ENCODE measurements at places on chromosomes 3 and 15.
A peak's percentile ranks its signal among the peaks of the same experiment; 100 is the strongest.

- DNase-seq: no peak
Observed at GRCh38 chr3:39250116-39250747, 29.6 kb downstream of the CX3CR1 start.

GRCh38 chr3:37163262-37164015 is 10.9 kb downstream of the LRRFIP2 start:
- DNase-seq: peak; percentile 13

GRCh38 chr15:78264304-78265136 is at the start of gene DNAJA4:
TSS of gene DNAJA4 (plus strand) at chr15:78264562. CDS start at chr15:78264764, 202 bp downstream.
- peak; percentile 75 for DNase-seq

- no peak for DNase-seq
Observed at GRCh38 chr3:172065967-172066762, 26.8 kb downstream of the FNDC3B start.

- DNase-seq: no peak
Observed at GRCh38 chr3:171829841-171830517, 13.2 kb upstream of the TMEM212 start.

GRCh38 chr3:149621218-149622005 is 36.4 kb downstream of the WWTR1 start:
- peak; percentile 16 for DNase-seq

DNA sequence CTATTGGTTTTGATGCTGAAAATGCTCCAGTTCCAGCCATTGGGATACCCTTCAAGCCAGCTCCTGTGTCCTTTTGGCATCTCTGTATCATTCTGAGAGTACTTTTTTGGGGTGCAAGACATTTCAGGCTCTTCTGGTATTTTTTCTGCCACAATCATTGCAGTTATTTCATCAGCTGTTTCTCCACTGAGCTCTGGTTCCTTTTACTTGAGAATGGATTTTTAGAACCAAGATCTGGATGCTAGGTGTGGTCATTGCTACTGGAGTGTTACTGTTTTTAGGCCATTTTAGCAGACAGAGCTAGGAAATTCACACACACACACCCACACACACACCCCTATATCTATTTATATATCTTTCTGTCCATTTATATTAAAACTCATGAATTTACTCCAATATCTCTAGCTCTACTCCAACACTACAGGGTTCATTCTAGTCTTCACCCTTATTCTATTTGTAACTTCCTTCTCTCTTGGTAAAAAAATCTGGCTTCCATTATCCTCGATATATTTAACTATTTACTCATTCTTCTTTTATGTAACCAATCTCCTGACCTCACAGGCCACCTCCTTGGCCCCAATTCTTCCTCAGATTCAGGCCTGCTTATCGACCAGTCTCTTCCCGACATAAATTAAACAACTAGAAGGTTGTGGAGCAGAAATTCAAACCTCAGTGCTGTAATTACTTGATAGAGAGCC is 17.0 kb downstream of the SLC35G2 start:
- DNase-seq: no peak

DNA sequence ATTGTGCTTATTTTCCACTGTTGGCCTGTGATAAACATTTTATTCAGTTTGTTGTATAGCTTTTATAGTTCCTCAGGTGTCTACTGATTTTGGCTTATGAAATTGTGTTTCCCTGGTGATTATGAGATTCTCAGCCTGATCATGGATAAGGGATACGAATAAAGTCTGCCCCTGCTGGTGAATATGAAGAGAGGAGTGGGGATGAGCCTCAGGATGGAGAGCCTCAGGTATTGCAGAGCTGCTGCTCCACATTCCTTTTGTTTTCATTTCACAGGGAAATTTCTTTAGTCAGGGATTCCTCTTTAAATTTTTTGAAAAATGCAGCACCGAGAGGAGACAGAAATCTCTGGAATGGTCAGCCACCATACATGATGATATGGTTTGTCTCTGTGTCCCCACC is 14.7 kb upstream of the RAB6B start:
- no peak for DNase-seq

GRCh38 chr15:32718821-32719716 is 1.3 kb downstream of the GREM1 start:
- DNase-seq: no peak

DNA sequence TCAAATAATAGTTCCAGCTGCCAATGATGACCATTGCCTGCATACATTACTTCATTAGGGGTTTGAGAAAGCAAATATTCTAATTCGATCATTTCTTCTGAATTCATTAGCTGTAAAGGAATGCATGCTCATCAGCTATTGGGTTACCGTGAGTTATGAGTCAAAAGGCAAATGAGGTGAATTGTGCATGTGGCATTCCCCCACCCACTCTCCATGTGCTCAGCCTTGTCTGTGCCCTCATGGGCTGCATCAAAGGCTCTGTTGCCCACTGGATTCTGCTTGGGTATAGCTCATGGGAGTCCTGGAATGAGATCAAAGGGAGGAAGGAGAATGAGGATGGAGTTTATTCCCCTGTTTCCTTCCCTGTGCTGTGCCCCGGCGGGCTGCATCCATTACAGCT is 99.3 kb upstream of the CHRNA7 start:
- DNase-seq: no peak

DNA sequence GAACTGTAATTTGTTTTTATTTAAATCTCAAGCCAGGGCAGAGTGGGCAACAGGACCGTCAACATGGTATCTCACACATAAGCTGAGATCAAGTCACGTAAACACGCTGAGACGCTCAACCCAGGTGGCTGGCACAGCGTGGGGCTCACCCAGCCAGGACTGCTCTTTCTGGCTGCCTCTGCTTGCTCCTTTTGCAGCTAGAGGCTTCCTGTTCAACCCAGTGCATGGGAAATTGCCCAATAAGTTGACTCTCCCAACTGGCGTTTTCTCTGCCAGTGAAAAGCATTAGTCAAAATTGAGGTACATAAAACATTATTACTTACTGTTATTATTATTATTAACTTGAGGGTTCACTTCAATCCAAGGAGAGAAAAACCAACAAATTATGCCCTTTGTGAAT is 398.1 kb downstream of the NR2F2 start:
- DNase-seq: no peak

DNA sequence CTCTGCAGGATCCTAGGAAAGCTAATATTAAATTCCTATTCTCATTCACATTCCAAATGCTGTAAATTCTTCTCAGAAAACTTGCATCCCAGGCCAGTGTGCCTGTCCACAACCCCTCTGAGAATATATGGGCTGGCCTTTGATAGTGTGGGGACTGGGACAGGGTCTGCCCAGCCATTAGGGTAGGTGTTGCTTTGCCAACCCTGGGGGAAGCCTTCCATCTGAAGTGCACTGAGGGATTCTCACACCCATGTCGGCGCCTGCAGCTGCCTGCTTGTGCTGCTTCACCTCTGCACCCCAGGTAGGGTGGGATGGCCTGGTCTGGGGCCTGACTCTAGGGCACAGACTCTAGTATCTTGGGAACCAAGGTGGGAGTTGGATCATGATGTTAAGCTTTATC is 15.2 kb upstream of the EXOG start:
- no peak for DNase-seq

DNA sequence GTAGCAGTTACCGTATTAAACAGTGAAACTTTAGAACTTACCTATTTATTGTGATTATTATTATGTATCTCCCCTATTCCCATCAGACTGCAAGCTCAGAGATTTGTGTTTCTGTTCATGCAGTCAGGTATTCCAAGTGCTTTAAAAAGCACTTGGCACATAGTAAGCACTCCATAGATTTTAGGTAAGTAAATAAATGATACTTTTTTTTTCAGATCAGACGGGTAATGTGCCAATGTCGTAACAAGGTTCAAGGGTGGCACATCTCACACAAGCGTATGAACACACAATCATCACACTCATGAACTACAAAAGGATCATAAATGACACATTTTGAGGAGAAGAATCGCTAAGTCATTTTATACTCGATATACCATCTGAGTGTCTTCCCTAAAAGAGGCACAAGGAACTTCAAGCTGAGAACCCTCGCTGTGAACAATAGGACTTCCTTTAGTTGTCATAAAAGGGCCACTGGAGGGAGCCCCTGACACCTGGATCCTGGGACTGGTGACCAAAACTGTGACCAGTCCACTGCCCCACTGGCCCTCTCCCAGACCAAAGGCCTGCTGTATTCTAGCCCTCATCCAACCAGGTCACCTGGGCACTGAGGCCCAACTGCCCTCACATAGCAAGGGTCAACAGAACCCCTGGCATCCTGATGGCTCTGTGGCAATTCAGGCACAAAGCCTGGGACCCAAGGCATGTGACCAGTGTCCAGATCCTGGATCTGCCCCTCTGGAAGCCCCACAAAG is 32.1 kb downstream of the KIF9 start:
- no peak for DNase-seq

- DNase-seq: no peak
Observed at GRCh38 chr3:47047673-47048072, 68.2 kb downstream of the NBEAL2 start.

DNA sequence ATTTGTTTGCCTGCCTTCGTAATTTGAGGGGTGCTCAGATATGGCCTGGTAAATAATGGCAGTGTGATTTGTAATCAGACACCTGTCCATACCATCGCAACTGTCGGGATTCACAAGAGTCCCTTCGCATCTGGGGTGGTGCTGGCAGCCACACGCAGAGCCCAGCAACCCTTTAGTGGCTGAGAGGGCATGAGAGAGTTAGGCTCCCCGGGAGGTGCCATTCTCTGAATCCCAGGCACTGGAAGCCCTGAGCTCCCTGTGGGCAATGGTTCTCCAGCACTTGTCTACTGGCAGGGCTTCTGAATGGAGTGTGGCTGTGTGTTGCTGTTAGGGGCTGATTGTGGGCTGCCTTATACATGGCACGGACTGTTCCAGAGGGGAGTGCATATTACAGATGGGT is 230.1 kb downstream of the EBLN2 start:
- DNase-seq: no peak

DNA sequence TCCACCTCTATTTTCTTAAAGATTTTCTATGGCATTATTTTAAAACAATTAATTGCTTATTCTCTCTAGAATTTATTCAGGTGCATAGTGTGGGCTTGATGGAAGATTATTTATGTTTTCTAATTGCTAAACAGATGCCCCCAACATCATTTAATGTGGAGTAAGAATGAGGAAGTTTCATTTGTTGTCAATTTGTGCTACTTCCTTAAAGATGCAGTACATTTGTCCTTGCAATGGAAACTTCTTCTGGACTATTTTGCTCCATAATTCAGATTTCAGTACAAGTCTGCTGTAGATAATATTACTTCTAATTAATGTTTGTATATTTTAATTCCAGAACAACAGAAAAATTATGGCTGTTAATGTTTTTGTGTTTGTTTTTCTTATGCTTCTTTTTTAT is 104.8 kb downstream of the TGFBR2 start:
- no peak for DNase-seq

GRCh38 chr15:42060477-42060763 is 33.9 kb downstream of the PLA2G4D start:
- no peak for DNase-seq

DNA sequence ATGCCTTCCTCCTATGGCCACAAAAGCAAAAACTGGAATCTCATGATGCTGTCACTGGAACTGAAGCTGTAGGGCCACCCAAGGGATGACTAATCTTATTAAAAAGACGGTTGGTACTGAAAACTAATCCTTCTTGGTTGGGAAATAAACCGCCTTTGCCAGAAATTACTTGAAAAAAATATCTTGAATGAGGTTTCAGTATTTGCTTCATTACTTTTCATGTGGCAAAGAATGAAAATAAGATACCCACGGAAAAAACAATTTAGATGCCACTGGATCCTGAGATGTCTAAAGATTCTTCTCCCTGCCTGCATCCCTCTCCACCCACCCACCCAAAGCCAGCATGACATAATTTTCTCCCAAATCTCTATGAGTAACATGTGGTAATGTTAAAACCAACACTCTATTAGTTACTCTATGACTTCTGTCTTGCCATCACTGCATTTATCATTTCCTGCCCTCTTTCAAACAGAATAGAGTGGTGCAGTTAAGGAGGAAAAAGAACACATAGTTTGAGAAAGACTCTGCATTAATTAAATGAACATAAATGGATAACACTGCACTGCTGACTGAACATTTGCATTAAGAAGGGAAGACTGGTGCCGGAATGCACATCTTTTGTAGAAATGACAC is 111.8 kb upstream of the DPH6 start:
- no peak for DNase-seq
